ENCODE measurements at places on chromosomes 6 and 20.

- DNase-seq, result no peak
These were observed 64.3 kb downstream of the GPX5 start for GRCh38 chr6:28589957-28590349.

DNA sequence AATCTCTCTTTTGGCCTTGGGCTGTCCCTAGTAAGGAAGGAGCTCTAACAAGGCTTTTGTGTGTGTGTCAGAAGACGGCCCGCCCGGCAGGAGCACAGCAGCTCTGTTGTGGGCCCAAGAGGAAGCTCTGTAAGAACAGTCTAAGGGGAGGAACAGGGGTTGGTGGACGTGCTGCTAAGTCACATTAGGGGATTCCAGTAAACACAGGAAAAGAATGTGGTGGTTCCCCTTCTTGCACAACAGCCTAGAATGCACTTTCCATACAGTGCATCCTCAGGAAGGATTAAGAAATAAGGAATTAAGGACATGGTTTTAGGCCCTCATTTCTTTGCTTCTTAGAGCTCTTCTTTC is 114.5 kb downstream of the RNF144B start:
- peak; percentile 39 for DNase-seq

DNA sequence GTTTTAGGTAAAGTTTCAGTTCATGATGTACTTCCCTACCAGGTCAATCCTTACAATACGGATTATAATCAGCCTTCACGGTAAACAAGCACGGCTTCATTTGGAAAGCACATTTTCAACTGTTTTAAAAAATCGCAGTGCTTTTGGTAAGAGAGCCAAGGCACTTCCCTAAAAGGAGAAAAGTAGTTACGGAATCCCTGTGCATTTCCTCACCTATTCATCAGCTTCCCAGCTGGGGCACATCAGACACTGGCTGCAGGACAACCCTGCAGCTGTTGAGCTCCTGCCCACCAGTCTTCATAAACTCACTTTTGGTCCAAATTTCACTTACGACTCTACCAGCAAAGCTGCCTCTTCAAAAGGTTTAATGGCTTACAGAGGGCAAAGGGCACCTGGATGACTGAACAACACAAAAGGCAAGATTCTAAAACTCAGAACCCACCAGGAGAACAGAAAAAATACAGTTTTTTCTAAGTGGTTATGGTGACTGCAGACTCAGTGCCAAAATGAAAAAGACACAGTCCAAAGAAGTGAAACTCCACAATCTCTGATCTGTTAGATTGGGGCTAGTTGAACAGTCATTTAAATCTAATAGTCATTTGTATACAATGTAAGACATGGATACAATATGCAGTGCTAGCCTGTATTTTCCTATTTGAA is 7.5 kb downstream of the SNX5 start:
- DNase-seq, result peak; percentile 49

DNA sequence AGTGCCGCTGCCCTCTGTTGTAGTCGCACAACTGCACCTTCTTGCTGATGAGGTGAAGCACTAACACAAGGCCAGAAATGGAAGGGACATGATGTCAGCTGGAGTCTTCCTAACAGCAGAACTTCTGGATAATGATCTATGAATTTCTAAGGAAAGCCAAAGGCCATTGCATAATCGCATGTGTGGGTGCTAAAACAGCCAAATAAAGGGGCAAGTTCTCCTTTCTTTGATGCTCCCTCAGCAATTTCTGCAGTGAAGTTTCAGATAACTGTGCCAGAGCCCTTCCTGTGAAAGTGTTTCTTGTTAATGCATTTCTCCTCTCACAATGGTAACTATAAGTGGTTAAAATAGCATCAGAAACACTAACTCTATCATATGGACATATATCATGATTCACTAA is 8.0 kb upstream of the F13A1 start:
- no peak for DNase-seq

DNA sequence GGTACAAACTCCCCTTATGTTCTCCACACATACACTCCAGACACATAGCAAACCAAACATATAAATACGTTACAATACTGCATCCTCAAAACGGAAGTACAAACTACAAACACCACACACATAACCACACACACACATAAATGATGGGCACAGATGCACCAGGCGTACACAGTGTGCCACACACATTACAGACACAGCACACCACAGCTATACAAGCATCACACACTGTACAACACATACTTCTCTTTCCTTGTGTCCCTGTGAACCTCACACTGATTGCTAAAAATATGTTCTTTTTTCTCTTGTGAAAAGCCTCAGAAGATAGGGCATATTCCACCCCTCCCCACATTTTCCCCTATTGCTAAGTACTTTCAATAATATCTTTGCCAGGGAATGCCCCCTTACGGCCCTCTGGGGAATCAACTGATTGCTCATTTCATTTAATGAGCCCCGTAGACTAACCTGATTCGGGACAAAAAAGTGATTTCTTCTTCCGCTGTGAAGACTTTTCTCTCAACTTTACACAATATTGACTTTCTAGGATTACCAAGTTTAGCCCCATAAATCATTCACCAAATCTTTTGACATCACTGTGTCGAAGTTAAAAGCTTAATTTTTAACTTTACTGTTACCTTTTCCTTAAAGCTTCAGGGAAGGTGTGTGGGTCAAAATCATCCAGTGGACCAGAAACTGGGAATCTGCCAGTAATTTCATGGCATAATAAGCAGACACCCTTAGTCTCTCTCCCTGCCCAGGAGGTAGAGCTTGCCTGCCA is at the start of gene SLC17A1:
SLC17A1 (minus strand) TSS at position 521 of the 775 bp plus-strand sequence. CDS start 1,495 bp downstream, outside the sequence.
- no peak for DNase-seq

GRCh38 chr20:48177058-48177457 is 391.8 kb upstream of the SULF2 start:
- no peak for DNase-seq

DNA sequence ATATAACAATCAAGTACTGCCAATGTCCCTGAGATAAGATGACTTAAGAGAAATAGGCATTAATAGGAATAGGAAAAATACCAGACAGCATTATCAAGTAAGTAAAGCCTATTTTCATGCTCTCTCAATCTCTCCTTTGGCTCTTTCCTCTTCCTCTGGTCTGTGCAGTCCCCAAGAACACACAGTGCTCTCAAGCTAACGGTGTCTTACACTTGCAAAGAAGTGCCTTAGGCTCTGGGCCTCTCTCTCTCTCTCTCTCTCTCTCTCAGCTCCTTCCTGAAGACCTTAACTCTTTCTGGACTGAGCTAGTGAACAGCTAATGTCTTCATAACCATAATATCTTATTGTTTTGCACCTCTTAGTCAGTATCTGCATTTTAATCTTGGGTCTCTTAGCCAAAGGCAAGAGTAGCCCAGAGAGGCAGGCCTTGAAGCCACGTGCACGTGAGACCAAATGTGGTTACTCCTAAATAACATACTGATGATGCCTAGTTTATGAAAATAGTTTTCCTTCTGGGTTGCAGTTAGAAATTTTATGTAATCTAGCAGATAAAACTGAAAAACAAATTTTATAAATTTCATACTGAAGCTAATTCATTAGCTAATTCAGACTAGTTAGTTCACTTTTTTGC is 70.8 kb downstream of the TPD52L1 start:
- no peak for DNase-seq

GRCh38 chr20:52311209-52311794 is 119.7 kb upstream of the ZFP64 start:
- DNase-seq, result no peak

DNA sequence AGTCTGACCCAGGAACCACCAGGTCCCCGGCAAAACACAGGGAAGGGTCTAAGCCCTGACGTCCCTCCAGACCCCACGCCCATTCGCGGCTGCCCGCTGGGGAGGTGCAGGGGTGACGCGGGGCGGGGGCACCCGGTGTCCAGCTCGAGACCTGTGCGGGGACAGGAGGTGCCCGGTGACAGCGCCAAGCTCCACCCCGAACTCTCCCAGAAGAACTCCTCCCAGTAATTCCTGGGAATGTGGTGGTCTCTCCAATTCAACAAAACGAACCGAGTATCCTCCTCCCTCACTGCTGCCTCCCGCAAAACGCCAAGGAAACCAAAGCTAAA is 164.1 kb upstream of the PDE10A start:
- no peak for DNase-seq

GRCh38 chr20:23039136-23039875 is 4.2 kb downstream of the SSTR4 start:
- DNase-seq, result no peak

GRCh38 chr6:166932116-166932515 is 24.2 kb downstream of the RNASET2 start:
- no peak for DNase-seq

Data from astrocyte of the hippocampus (primary cell).